Activated naive CD4-positive, alpha-beta T cell treated with anti-CD3 and anti-CD28 coated beads for 36 hours (primary cell): ENCODE measurements at places on chromosomes 2 and 18.

- DNase-seq, result no peak
Measured at GRCh38 chr2:132383956-132384355, 32.6 kb upstream of the GPR39 start.

DNA sequence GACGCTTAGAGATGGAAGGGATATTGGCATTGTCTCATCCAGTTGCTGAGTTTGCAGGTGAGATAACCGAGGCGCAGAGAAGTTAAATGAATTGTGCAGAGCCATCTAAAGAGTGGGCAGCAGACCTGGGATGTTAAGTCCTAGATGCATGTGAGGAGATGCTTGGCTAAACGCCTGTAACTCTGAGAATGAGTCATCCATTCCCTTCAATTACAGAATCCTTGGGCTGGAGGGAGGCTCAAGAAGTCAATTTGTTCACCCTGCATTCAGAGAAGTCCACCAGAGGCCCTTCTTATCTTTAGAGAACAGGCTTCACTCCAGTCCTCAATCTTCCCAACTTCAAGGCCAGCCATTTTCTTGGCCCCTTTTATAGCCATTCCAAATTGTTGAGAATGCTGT, 1.6 kb downstream of the EHD3 start:
- DNase-seq, result no peak

DNA sequence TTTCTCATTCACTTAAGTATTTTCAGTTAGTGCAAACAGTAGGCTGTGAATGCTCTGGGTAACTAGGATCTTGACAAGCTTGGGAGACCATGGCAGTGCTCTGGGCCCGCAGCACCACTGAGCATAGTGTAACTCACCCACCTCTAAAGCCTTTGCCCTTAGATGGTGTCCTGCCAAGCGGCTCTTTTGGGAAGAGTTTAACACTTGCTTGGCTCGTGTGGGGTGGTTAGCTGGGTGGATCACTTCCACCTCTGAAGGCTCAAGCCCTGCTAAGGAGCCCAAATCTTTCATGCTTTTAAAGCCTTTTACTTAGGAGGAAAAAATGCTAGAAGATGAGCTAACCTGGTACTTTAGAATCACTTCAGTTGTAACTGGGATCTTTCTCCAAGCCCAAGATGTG, 33.9 kb downstream of the PTPN18 start:
- DNase-seq, result no peak

DNA sequence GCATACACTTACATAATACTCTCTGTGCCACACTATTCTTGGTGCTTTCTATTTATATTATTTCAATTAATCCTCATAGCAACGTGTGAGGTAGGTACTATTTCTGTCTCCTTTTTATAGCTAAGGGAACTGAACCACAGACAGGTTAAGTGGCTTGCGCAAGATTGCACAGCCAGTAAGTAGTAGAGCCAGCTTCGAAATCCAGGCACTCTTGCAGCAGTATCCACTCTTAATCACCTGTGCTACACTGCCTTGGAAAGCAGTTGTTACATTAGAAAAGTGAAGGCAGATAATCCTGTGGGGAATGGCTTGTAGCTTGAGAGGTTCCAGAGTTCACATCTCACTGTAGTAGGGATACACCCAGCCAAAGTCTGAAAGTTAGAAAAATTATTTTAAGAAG, 198.3 kb downstream of the LDLRAD4 start:
- no peak for DNase-seq

- no peak for DNase-seq
Measured at GRCh38 chr2:65574993-65575392, 142.6 kb upstream of the SPRED2 start.

- no peak for DNase-seq
Measured at GRCh38 chr2:30684026-30684425, 123.2 kb downstream of the CAPN13 start.

DNA sequence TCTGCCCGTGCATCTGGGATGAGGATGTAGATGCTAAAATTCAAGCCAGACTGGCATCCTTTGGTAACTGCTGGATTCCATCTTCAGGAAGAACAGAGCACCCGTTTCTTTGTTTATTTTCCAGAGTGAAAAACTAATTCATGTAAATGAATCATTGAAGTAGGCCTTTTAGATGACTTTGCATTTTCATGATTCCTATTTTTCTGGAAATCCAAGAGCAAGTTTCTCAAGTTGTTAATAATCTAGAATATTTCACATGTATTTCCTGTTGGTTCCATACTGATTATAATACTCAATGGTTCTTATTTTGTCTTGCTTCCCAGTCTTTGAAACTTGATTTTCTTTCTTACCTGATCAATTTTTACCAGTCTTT, 328.4 kb downstream of the LPIN1 start:
- no peak for DNase-seq

DNA sequence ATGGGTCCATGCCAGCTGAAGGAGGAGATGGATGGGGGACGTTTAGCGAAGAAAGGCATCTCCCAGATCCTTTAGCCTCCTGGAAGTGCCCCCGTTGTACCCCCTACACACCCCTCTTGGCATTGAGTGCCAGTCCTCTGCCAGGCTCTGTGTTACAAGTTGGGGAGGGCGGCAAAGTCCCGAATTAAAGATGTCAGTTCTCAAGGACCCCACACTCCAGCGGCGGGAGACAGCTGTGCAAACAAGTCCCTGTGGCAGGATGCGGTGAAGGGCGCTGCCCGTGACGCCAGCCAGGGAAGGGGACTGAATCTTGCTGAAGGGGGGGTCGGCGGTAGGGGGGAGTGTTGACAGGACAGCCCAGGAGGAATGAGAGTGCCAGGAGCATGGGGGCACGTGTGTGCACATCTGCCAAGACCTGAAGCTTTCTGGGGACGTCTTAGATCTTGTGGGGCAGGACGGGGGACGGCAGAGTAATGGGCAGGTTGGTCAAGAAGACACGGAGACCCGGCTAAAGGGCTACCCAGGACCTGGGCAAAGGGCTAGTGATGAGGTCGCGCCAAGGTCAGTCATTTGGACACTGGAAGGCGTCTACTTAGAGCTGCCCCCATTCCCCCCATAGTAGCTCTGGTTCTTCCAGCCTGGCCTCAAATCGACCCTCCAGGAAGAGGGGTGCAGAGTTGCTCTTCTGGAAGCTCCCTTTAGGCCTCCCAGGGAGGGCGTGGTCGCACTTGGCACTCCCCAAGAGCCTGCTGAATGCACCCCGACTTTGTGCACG, 2.8 kb upstream of the CTDSP1 start:
- peak; percentile 74 for DNase-seq

GRCh38 chr2:237153181-237153580, 67.5 kb downstream of the COPS8 start:
- no peak for DNase-seq

- DNase-seq, result no peak
Measured at GRCh38 chr2:72545790-72546189, 280.0 kb downstream of the EXOC6B start.

- no peak for DNase-seq
Measured at GRCh38 chr2:199870581-199870980, 19.6 kb upstream of the FTCDNL1 start.

GRCh38 chr2:46913471-46914381, 1.9 kb downstream of the MCFD2 start:
- DNase-seq, result no peak

DNA sequence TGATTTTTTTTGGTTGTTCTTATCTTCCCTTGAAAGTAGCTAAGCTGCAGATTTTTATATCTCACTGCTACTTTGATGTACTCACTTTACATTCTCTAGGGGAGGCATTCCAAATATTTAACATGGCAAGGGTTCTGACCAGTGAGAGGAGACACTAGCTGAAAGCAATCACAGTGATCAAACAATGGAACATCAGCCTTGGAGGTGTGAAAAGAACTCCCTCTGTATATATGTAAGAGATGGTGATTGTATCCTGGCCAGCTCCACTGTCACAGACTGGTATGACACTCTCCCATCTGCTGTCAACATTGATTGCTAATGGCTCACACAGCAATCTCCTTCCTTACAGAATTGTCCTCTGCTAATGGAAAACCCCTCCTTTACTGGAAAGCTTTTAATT, 291.7 kb upstream of the CDH19 start:
- DNase-seq, result no peak

DNA sequence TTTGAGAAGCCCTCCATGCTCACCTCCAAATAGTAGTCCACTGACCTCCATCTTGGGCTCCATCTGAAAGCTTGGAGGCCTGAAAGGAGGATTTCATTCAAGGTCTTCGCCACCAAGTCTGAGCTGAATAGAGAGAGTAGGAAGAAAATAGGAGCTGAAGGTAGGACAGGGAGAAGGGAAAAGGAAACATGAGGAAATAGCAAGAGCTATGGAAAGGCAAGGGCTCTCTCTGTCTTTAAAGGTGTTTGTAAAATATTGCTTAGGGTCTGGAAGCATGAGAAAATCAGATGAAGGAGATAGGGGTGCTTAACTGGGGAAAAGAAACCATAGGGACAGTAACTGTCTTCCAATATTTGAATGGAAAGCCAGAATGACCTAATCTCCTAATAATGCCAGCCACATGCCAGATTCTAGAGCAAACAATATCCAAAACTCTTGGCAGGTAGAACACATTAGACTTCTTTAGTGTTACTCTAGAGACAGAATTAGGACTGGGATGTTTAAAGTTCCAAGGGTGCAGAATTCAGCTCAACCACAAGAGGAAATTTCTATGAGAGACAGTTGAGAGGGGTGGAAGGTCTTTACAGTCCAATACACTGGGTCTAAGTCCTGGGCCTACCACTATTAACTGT, 67.4 kb downstream of the NAB1 start:
- DNase-seq, result no peak

DNA sequence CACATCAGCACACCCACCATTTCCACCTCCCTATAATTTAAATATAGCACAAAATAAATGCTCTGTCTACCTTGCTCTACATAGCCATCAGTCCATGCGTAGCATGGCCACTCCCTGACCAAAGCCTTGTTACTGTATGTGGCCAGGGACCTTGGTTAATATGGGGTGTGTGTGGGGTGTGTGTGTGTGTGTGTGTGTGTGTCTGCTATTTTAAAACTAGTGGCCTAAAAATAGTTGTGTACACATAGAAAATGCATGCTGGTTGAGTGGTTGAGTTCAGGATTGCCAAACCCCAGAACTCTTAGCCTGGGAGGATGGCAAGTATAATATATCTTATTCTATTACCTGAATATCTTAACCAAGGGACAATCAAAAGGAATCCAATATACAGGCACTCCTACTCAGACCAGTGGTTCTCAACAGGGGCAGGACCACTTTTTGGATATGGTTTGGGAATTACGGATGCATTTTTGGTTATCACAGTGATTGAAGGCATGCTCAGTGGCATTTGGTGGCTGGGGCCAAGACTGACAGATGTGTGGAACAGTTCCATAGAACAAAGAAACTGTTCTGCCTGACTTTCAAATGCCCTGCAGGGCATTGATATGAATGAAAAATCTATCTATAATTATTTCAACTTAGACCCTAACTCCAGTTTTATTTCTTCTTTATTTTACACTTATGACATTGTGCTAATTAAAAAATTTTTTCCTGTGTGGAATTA, 72.3 kb upstream of the PSME4 start:
- DNase-seq, result no peak

- no peak for DNase-seq
Measured at GRCh38 chr2:160270571-160271113, 70.6 kb upstream of the ITGB6 start.

GRCh38 chr2:63047321-63048279, 3.0 kb upstream of the OTX1 start:
- peak; percentile 26 for DNase-seq

- DNase-seq, result no peak
Measured at GRCh38 chr2:1594123-1594372, 150.3 kb downstream of the PXDN start.

GRCh38 chr2:145851730-145852129, 1331.8 kb upstream of the ZEB2 start:
- DNase-seq, result no peak

GRCh38 chr18:70428439-70428838, 139.6 kb downstream of the SOCS6 start:
- DNase-seq, result no peak

DNA sequence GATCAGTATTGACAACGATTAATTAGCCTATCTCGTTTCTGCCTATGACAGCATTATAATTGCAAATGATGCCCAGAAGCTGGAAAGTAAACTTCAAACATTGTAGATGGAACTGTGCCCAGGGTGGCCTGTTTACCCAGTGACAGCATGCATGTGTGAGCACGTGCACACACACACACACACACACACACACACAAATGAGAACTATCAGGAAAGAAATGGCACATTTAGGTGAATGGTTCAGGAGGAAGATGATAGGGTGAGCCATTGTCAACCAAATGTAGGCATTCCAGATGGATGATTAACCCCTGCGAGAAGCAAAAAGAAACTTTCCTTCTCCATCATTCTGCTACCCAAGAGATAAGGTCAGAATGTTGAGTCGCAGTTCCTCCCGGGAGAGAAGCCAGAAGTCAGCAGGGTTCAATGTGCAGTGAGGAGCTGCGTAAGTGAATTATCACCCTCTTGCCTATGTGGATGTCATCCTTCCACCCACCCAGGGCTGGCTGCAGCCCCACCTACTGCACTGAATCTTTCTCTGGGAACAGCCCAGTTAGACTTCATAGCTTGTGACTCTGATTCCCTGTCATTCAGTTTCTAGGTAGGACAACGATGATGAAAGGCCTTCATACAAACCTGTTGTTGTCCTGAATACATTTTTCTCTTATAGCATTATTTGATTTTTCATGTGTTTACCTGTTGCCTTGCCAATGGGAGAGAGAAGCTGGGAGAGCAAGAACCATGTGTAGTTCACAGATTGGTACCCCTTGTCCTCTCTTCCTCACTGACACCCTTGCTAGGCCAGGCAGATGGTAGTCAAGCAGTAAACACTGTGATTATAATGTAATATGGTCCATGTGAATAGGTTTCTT, 3.5 kb upstream of the APOB start:
- DNase-seq, result no peak

- DNase-seq, result no peak
Measured at GRCh38 chr2:125168442-125168841, 1143.4 kb downstream of the CNTNAP5 start.

DNA sequence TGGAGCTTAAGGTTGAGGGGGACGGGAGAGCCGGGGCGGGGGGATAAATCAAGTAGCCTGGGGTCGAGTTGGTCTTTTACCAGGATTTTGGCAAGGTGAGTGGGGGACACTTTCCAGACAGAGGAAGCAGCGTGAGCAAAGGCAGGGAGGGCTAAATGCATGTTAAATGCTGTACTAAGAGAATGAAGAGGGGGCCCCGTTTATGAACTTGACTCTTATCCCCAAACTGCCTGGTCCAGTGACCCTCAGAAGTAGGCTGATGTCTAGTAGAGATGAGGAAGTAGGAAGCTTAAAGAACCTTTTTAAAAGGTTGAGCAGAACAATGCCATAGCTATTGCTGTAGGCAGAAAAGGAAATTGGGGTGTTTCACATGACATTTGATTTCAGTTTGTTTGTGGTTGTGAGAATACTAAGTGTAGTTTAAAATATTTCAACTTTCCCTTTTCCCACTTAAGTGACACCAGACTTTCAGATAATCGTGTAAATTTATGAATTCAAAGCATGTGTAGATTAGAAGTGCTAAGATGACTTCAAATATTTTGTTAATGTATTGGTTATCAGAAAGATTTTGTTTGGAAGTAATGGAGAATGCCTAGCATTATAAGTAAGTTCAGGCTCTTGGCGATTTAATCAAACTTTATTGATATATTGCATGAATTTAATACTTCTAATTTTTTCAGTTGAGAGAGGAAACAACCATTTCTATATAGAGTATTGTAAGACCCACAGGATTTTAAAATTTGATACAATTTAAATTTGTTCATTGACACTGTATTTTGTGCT, 1.8 kb downstream of the REL start:
- DNase-seq, result peak; percentile 27

GRCh38 chr18:31077878-31078277, 24.3 kb downstream of the DSC2 start:
- DNase-seq, result no peak

GRCh38 chr18:78741381-78742217, 238.0 kb upstream of the SALL3 start:
- no peak for DNase-seq

GRCh38 chr18:69730664-69731063, 217.0 kb downstream of the CD226 start:
- DNase-seq, result no peak
